Suprapubic skin (tissue), 4 donors: ENCODE measurements at places on chromosomes 16 and 17.

DNA sequence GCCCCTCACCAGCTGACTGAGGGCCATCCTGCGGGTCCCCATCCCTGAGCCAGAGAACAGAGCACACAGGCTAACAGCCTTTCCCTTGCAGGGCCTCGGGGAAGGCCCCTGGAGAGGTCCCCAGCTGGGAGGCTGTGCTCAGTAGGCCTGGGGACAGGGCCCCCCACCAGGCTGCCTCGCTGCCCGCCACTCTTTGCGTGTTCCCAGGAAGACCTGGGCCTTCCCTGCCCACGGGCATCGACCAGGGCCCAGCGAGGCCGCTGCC, 785 bp downstream of the HID1 start:
- no peak for DNase-seq

GRCh38 chr17:68624381-68624780, 23.2 kb upstream of the FAM20A start:
- no peak for DNase-seq

GRCh38 chr17:78958641-78959127, 21.0 kb downstream of the LGALS3BP start:
- peak; percentile 40 for DNase-seq

DNA sequence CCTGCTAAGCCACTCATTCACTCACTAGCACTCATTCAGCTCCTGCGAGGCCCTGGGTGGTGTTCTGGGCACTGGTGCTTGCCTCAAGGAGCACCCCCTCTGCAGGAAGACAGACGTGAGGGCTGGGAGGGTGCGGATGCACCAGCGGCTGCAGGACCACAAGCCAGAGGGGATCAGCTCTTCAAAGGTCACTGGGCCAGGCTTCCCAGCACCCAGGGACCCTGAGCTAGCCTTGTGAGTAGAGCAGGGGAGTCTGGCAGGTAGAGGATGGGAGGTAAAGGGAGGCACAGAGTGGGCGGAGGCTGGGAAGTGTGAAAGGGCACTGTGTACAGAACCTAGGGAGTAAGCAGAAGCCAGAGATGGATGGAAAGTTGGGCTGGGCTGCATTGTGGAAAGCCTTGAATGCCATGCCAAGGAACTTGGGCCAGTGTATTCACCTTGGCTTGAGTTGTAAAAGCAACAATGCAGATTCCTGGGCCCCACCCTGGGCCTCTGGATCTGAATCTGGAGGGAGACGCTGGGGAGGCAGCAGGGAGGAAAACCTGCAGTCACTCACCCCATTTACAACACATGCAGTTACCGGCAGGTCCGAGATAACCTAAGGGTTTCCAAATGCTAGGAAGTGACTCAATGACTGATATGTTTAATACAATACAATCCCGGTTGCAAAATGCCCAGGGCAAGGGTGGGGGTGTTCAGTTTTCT, 1.7 kb downstream of the IL4R start:
- DNase-seq, result no peak

- DNase-seq, result no peak
Observed at GRCh38 chr17:53630115-53630514, 192.6 kb upstream of the KIF2B start.

- DNase-seq, result no peak
Observed at GRCh38 chr16:78446992-78447563, 347.6 kb downstream of the WWOX start.

- DNase-seq, result no peak
Observed at GRCh38 chr16:24749310-24749709, 19.9 kb downstream of the TNRC6A start.

DNA sequence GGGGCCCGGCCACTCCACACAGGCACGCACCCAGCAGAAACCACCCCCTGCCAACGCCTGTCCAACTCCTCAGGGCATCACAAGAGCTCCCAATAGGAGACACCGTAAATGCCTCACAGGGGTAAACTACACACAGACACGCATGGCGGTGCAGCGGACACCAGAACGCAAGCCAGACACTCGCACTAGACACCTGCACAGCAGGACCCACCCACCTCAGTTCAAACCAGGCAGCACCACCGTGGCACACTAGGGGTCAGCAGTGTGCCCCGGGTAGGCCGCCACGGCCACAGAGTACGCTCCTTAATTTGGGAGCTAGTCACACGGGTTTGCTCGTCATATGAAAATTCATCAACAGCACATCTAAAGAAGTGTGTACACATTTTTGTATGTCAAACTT, 3.4 kb downstream of the SLC38A10 start:
- DNase-seq, result peak; percentile 84

GRCh38 chr16:57628008-57628781, at the start of gene ADGRG1:
Gene ADGRG1, plus strand, starts transcription at chr16:57628630. Its CDS starts 21,658 bp downstream, at chr16:57650288.
- peak; percentile 82 for DNase-seq

- DNase-seq, result peak; percentile 95
Observed at GRCh38 chr17:43389046-43389947, 9.5 kb upstream of the ARL4D start.

- DNase-seq, result no peak
Observed at GRCh38 chr17:2192367-2193057, 111.1 kb downstream of the SMG6 start.

DNA sequence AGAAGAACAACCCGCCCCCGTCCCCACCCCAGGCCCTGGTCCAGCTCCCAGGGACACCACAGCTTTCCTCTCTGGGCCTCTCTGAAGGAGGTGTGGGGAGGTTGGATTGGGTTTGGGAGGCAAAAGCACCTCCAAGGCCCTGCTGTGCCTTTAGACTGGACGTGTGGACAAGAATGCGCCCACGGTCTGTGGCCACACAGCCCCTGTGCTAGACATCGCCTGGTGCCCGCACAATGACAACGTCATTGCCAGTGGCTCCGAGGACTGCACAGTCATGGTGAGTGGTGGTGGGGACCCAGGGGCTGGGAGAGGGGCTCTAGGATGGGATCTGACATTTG, 3.0 kb downstream of the CORO1A start:
- no peak for DNase-seq

GRCh38 chr16:67114793-67115192, 5.1 kb downstream of the PHAF1 start:
- DNase-seq, result no peak

- DNase-seq, result no peak
Observed at GRCh38 chr16:56774016-56774680, 44.2 kb downstream of the NUP93 start.

DNA sequence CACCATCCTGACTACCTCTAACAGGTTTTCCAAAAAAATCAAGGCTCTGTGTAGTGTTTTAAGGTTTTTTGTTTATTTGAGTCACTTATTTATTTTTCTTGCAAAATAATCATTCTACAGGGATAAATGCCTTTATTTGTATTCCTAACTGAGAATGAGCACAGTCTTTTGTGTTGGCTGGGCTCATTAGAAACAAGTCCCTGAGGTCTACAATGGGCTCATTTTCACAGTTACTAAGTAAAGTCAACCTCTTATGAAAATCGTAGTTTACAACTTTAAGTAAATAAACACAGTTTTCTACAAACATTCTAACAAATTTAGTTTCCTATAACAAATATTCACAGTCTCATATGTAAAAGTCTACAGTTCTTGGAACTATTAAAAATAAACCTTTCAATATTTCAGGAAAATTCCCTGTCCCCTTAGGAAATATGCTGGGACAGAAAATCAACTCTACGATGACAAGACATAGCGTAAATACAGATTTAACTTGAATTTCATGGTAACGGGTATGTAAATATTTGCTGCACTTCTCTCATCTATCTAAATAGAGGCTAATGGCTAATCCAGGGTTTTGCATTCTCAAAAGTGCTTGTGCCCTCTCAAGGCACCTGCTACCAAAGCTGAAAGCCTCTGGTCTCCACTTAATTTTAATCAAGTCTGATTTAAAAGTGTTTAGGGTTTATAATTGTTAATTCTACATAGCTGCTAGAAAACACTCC, 31.5 kb upstream of the CDH5 start:
- DNase-seq, result no peak

DNA sequence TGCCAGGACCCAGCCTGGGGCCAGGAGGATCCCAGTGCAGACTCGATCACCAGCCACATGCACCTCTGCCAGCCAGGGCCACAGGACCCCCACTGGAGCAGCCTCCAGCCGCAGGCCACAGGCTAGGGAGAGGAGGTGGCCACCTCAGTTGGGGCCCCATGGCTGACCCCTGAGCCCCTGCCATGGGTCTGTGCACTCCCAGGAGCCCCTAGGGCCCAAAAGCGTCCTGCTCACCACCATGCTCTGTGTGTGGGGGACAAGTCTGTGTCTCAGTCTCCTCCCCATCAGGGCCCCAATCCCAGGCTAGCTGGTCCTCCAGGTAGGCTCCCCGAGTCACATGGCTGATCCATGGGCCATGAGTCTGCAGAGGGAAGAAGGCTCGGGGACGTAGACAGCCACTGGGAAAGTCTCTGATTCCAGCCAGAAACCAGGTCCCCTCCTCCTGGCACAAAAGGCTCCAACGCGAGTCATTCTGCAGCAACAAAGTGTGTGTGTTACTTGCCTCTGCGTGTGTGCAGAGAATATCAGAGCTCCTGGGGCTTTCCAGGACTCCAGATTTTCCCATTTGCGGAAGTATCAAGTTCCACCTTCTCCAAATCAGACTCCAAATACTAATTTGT, 6.1 kb upstream of the PRSS8 start:
- no peak for DNase-seq

DNA sequence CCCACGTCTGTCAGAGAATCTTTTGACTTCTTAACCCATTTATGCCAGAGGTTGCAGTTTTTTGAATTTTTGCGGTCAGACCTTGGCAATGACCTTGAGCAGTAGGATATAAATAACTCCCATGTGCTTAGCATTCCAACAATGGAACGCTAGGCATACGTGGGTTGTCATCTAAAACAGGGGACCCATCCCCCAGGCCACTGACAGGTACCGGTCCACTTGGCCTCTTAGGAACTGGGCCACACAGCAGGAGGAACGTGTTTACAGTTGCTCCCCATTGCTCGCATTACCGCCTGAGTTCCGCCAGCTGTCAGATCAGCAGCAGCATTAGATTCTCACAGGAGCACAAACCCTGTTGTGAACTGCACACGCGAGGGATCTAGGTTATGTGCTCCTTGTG, 76.8 kb upstream of the LGALS9 start:
- DNase-seq, result no peak

GRCh38 chr16:61763991-61764390, 272.2 kb downstream of the CDH8 start:
- DNase-seq, result no peak

GRCh38 chr17:69227541-69227940, 1.1 kb downstream of the ABCA10 start:
- DNase-seq, result no peak

DNA sequence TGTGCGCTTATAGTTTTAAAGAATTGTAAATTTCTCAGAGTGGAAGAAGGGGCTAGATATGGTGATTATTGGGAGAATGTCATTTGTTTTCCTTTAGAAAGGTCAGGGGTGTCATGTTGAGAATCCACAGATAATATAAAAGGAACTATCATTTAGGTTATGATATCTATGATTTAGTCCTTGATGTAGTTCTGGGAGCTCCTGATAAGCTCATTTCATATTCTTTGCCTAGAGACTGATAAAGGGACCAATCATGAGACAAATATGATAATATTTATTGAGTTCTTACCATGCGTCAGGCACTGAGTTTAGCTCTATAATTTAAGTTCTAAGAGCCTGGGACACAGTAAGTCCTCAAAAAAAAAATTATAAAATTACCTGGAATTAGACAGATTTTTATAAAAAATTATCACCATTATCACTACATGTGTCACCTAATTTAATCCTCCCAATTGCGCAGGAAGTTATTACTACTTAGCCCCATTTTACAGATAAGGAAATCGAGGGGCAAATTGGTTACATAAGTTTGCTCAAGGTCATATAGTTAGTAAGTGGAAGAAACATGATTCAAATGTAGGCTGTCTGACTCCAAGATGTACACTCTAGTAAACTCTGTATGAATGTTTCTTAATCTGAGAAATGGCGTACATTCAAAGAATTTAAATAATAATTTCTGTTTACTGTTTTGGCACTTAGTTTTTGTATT, 2.5 kb downstream of the AATF start:
- no peak for DNase-seq

GRCh38 chr17:28728364-28729200, at the start of gene NEK8:
Gene NEK8, plus strand, starts transcription at chr17:28728788. Its CDS starts 26 bp downstream, at chr17:28728814.
- DNase-seq, result peak; percentile 99

DNA sequence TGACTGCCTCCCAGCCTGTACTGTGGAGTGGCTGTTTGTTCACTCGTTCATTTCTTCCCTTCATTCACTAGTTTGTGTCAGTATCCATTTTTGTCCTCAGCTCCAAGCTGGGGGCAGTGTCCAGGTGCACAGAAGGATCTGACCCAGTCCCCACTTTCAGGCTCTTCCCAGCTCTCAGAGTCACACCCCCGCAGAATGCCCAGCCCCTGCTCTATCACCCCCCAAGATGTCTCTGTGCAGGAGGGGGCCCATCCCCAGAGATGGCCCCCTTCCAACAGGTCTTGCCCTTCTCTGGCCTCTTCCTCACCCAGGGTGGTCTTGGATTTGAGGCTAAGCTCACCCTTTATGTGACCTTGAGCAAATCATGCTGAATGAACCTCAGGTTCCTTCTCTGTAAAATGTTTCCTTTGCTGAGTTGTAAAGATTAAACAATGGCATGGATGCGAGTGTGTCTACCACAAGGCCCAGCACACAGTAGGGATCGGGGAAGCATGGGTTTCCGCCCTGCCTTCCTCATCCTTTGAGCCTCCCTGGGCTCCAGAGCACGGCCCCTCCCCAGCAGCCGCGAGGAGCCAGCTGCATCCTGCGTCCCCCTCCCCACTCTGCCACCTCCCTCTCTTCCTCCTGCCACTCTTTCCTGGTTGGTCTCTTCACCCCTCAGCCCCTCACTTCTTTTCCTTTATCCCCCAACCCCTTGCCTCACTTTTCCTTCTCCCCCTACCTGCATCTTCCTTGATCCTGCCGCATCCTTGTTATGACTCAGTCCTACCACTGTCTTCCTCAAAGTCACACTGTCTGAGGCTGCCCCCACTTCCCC, 2.8 kb downstream of the FBXL19 start:
- DNase-seq, result no peak

- DNase-seq, result no peak
Observed at GRCh38 chr16:85657996-85658395, 30.8 kb downstream of the GINS2 start.

DNA sequence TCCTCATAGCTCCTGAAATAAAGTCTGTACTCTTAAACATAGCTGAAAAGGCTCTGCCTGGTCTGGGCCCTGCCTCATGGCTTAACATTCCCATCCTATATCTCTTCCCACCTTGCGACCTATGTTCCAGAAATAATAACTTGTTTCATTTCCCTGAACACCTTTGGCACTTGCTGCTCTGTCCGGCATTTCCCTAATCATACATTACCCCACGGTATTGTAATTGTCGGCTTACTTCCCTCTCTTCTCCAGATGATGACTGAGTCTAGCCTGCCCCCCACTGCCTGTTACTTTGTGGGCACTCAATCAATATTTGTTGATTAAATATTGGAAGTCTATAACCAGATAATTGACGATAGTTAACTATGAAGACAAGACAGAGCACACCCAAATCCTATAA, 23.3 kb upstream of the SUPT4H1 start:
- no peak for DNase-seq
